Activated CD4-positive, CD25-positive, alpha-beta regulatory T cell treated with anti-CD3 and anti-CD28 coated beads, Interleukin-2, amount 50 U/mL, for 16 hours (primary cell): ENCODE measurements at places on chromosomes 11 and 22.

DNA sequence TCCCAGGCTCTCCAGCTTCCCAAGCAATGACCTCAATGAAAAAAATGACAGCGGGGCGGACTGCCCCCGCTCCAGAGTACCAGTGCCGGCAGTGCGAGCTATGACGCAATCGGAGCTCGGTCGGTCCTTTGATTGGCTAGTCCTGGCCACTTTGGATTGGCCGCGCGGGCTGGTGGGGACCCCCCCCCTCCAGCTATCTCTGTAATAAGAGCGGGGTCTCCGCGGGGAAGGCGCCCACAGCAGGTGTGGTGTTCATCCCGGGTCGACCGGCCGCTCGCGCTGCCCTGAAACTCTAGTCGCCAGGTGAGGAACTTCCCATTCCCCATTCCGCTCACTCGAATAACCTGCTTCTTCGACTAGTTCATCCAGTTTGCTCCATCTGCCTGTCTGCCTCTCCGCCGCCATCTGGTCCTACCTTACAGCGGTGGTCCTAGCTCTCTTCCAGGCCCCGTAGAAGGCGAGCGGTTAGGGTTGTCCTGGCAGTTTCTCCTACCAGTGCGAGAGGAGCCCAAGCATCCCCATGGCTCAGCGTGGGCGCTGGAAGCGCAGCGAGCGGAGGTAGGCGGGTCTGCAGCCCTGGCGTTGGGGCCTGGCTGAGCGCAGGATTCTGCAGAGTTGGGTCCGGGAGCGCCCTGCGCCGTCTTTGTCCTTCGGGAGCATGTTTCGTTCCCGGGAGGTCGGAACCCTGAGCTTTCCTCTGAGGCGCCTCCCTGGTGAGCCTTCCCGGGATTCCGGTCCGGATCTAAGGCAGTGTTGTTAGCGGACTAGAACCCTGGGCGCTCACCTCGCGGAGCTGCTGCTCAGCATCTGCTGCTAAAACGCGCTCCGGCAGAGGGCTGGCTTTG lies at the start of gene CALCB:
TSS of gene CALCB (plus strand) at position 233 of the 845 bp plus-strand sequence. CDS start 1,126 bp downstream, outside the sequence.
- DNase-seq = no peak

DNA sequence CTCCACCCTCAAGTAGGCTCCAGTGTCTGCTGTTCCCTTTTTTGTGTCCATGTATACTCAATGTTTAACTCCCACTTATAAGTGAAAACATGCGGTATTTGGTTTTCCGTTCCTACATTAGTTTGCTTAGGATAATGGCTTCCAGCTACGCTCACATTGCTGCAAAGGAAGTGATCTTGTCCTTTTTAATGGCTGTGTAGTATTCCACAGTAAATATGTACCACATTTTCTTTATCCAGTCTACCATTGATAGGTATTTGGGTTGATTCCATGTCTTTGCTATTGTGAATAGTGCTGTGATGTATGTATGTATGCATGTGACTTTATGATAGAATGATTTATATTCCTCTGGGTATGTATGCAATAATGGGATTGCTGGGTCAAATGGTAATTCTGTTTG lies 144.6 kb downstream of the BRD1 start:
- no peak for DNase-seq

DNA sequence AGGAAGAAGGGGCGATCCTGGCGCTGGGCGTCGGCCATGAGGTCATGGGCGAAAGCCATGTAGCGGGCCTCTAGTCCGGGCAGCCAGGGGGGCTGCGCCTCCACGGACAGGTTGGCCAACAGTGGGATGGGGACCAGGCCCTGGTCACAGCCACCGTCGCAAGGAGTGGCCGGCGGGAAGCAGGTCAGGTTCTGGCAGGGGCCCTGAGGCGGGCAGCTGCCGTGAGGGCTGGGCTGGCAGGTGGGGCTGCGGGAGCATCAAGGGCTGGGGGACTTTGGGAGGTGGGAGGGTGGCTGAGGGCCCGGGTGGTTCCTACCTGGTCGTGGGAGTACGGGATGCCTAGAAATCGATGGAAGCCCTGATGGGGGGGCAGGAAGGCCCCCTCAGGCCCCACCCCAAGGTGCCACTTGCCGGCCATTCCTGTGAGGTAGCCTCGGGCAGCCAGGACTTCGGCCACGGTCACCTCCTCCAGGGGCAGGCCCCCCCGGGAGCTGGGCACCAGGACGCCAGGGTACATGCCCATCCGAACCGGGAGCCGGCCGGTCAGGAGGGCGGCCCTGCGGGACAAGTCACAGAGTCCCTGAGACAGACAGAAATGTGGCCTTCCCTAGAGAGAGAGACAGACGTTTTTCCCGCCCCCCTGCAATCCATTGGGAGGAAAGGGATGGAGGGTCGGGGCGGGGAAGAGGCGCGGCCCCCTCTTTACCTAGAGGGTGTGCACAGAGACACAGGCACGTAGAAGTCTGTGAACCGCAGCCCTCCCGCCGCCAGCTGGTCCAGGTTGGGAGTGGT lies 906 bp downstream of the ARSA start:
- no peak for DNase-seq

DNA sequence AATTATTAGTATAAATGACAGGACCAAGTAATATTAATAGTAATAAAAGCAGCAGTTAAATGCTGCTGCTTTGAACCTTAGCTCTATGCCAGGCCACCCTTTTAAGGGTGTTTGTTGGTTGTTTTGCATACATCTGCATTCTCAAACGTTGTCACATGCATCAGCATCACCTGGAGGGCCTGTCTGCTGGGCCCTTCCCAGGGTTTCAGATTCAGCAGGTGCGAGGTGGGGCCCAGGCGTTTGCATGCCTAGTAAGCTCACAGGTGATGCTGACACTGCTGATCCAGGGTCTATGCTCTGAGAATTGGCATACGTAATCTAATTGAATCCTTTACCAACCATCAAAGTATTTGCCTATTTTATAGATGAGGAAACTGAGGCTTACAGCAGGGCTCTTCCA lies 246.5 kb downstream of the CADM1 start:
- no peak for DNase-seq

- no peak for DNase-seq
Observed at GRCh38 chr11:3969613-3970012, 114.1 kb downstream of the STIM1 start.

DNA sequence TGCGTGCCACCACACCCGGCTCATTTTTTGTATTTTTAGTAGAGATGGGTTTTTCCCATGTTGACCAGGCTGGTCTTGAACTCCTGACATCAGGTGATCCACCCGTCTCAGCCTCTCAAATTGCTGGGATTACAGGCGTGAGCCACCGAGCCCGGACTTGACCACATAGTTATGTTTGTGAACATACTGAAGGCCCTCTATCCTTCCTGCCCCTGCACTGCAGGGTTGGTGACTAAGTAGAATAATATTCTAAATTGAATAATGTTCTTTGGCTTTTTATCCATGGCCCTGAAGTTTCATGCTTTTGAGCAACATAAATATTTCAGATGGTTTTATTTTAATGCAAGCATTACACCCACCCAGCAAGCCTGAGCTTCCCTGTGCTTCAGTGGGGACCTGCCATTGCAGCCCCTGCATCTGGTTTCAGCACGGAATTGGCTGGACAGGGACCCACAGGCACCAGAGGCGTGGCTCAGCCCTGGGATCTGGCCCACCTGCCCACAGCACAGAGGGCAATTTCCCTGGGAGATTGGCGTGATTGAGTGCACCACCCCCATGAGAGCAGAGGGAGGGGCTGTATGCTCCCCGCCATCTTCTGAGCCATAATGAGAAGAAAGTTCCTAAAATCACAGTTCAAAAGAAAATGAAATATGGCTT lies 460.5 kb downstream of the BRD1 start:
- no peak for DNase-seq

DNA sequence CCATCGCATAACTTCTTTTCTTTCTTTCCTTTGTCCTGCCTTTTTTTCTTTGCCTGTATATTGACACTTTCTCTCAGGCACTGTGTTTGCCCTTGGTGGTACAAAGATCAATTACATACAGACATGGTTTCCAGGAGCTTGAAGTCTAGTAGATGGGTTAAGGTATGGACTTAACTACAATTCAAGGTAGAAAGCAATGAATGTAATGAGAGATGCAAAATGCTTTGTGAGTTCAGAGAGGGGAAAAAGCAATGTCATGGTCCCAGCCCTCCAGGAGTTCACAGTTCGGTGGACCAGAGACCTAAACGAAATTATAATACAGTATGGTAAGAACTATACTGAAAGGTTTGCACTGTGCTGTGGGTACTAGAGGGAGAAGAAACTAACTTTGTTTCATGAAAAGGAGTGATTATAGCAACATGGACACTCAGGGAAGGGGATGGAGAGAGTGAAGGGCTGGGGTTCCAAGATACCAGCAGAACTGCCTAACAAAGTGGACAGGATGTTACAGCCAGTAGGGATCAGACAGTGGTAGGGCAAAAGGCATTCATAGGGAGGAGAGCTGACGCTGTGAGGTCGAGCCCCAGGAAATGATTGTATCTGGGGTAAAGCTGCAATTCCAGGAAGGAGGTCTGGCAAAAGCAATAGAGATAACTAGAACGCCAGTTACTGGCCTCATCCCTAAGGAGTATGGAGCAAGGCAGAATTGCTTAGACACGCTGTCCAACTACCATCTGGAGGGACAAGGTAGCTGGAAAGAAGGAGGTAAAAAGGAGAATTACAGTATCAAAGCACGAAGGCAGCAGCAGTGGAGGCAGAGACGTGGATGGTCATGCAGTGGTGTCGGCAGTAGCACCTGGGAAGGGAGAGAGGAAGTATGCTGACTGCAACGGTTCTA lies 158.3 kb upstream of the MTMR2 start:
- DNase-seq = no peak

DNA sequence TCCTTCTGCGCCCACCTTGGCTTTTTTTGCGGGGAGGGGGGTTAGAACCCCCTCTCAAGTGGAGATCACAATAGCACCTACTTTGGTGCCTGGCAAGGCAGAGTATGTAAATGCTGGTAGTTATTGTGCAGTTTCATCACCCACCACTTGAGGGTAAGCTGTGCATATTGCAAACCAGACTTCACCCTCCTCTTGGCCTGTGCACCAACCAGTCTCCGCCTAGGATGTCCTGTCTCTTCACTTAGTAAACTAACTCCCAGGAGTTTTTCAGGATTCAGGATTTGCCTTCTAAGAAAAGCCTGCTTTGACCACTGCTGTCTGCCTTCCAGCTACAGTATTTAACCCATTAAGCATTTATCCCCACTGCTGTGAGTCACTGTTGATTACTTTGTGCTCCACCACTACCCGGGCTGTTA lies 2.0 kb upstream of the UBXN1 start:
- DNase-seq = no peak

DNA sequence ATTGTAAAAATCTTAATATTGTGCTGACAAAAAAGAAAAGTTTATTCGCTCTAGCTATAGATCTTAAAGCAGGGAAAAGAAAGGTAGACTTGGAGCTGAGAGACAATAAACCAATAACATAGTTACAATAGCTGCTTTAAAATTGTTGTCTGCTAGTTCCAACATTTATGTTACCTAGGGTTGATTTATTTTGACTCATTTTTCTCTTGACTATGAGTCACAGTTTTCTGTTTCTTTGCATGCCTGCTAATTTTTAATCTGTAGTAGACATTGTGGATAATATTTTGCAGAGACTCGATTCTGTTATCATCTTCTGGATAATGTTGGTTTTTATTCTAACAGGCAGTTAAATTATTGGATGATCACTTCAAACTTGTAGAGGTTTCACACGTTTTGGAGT lies 83.1 kb upstream of the TRPC6 start:
- DNase-seq = no peak

DNA sequence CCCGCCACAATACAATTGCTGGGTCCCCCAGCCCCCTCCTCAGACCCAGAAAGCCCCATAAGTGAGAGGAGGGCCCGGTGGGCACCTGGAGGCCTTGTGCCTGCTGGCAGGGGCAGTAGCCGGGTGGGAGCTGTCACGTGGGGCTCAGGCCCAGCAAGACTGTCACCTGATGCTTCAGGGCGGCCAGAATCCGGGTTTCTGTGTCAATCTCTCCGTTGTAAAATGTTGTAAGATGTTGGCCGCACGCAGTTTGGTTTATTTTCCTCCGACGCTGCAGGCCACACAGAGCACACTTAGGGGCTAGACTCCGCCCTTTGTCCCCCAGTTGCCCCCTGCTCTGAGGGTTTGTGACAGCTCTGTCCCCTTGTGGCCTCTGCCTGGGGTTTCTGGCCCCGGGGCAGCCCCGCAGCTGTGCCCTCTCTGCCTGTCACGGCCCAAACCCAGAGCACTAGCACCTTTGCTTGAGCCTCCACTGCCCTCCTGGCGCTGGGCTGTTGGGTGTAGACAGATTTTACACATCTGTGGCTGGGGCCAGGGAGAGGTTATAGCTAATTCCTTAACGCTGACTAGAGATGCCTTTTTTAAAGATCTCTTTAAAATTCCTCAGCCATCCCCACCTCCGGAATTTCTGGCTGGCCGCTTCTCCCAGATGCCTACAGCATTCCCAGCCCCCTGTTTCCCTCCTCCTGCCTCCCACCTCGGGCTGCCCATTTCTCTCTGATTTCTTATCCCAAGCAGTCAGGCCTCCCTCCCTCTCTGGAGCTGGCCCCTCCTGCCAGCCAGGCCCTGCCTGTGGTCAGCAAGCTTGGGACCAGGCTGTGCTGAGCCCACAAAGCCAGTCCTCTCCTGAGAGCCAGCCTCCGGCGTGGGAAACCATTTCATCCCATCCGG lies 3.2 kb upstream of the PRR5 start:
- DNase-seq = no peak

DNA sequence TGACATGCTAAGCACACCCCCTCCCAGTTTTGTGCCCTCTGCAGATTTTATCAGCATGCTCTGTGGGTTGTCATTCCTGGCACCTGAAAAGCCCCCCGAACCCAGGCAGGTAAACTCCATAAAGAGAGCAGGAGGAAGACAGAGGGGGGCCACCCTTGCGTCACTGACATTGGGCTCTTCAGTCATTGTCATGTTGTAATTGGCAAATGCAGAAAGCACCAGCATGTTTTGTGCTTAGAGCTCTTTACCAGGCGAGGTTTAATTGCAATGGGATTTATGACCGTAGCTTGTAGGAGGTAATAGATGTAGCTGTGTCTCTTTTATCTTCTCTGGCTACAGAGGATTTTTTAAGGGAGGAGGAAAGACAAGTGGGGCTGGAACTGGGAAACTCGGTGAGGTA lies 201.7 kb downstream of the GRIK4 start:
- DNase-seq = no peak

DNA sequence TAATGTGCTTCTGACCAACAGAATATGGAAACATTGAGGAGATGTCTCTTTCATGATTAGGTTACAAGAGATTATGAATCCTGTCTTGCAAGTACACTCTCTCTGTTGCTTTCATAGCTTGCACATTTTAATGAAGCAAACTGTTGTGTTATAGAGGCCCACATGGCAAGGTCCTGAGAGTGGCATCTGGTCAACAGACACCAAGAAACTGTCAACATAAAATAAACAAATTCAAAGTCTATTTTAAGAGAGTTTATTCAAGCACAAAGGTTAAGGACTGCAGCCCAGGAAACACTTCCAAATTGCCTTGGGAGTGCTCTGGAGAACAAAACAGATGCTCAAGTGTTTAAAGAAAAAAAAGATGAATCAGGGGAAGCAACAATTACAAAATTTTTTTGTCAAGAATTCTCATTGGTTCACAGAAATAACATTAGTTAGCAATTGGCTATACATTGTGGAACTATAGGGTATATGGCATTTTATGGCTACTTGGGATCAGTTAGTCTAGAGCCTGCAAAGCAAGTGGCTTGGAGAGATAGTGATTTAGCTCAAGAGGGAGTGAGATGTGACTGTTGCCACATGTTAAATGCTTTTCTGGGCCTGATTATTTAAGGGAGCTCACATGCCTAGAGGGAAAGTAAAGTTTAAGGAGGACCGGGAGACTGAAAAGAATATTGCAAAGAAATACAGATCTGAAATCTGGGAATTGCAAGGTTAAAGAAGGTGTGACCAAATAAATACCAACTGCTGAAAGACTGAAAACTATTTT lies 54.6 kb downstream of the CTSC start:
- DNase-seq = no peak

- no peak for DNase-seq
Observed at GRCh38 chr11:130203766-130204702, 44.5 kb downstream of the ST14 start.
